ENCODE measurements at places on chromosomes 5 and 9.

DNA sequence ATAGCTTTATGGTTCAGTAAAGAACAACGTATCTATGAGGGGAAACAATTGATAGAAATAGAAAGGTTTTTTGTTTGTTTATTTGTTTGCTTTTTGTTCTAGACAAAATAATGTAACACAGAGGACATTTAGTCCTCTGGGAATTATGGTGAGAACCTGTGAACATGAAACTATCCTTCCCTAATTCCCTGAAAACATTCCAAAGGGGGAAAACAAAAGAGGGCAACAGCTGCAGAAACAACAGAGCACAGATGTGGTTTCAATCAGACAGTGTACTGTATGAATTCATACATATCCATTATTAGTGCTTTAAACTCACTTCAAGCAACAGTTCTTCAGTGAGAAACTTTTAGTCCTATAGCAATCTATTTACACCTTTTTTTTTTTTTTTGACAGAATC, 1489.8 kb upstream of the C9orf72 start:
- DNase-seq, result no peak
- H3K4me3 ChIP-seq, result no peak overlapping the region
- no peaks in the 10 kb centered on the region for H3K36me3 ChIP-seq
- no peak overlapping the region for H3K27ac ChIP-seq
- H3K4me1 ChIP-seq, result no peaks in the 10 kb centered on the region

GRCh38 chr9:134682026-134682425, 40.4 kb downstream of the COL5A1 start:
- DNase-seq, result no peak
- H3K27me3 ChIP-seq, result no peaks in the 10 kb centered on the region
- no peak overlapping the region for H3K4me3 ChIP-seq

GRCh38 chr9:78835928-78836450, 539.1 kb downstream of the PSAT1 start:
- no peak for DNase-seq
- H3K27ac ChIP-seq, result no peak overlapping the region
- no peaks in the 10 kb centered on the region for H3K36me3 ChIP-seq
- H3K27me3 ChIP-seq, result no peaks in the 10 kb centered on the region
- no peaks in the 10 kb centered on the region for H3K4me1 ChIP-seq

DNA sequence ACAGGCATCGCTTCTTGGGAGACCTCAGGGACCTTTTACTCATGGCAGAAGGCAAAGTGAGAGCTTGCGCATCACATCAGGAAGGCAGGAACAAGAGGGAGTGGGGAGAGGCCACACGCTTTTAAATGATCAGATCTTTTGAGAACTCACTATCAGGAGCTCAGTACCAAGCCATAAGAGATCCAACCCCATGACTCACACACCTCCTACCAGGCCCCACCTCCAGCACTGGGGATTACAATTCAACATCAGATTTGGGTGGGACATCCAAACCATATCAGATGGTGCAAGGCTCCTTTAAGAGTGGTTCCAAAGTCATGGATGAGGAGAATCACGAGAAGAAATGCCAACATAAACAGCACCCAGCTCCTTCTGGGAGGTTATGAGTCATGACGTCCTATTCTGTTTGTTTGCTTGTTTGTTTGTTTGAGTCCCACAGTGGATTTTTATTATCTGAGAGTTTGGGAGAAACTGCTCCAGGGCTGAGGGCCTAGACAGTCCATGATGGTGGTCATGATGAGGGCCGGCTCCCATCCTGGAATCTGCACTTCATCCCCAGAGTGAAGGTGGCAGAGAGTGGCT, 453.5 kb downstream of the GADD45G start:
- peaks cover 16% of the 10 kb centered on the region for H3K27me3 ChIP-seq
- H3K4me1 ChIP-seq, result no peaks in the 10 kb centered on the region
- H3K36me3 ChIP-seq, result no peaks in the 10 kb centered on the region
- DNase-seq, result no peak
- H3K4me3 ChIP-seq, result no peak overlapping the region
- no peak overlapping the region for H3K27ac ChIP-seq

- H3K36me3 ChIP-seq, result no peaks in the 10 kb centered on the region
- DNase-seq, result no peak
- no peak overlapping the region for H3K27ac ChIP-seq
- no peaks in the 10 kb centered on the region for H3K4me1 ChIP-seq
- H3K4me3 ChIP-seq, result no peak overlapping the region
Observed at GRCh38 chr5:142048272-142048671, 35.4 kb upstream of the GNPDA1 start.

- no peaks in the 10 kb centered on the region for H3K36me3 ChIP-seq
- H3K27me3 ChIP-seq, result peaks cover 4% of the 10 kb centered on the region
- H3K4me1 ChIP-seq, result no peaks in the 10 kb centered on the region
- DNase-seq, result no peak
- H3K4me3 ChIP-seq, result no peak overlapping the region
Observed at GRCh38 chr9:119961774-119962424, 592.7 kb upstream of the BRINP1 start.

DNA sequence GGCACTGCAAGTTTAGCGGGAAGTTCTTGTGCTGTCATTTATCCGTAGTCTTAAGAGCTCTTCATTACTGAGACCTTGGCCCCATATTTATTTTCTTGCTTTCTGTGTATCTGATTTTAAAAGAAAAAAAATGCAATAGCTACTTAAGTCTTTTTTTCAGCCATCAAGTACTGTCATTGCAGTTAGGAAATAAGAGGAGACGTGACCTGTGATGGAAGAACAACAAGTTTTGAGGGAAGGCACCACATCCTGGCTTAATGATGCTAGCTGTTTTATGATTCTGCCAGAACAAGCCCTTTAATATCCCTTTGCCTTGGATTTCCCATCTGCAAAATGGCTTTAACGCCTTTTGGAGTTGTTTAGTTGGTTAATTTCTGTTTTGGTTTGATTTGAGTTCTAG, 3.8 kb downstream of the RGMB start:
- H3K27me3 ChIP-seq, result peaks cover 5% of the 10 kb centered on the region
- H3K4me3 ChIP-seq, result no peak overlapping the region
- DNase-seq, result no peak
- peaks cover 17% of the 10 kb centered on the region for H3K4me1 ChIP-seq

All from T-cell (primary cell).